ENCODE measurements at places on chromosomes 3 and 15.

GRCh38 chr3:26713091-26713490 lies 90.5 kb downstream of the LRRC3B start:
- no peak for DNase-seq

DNA sequence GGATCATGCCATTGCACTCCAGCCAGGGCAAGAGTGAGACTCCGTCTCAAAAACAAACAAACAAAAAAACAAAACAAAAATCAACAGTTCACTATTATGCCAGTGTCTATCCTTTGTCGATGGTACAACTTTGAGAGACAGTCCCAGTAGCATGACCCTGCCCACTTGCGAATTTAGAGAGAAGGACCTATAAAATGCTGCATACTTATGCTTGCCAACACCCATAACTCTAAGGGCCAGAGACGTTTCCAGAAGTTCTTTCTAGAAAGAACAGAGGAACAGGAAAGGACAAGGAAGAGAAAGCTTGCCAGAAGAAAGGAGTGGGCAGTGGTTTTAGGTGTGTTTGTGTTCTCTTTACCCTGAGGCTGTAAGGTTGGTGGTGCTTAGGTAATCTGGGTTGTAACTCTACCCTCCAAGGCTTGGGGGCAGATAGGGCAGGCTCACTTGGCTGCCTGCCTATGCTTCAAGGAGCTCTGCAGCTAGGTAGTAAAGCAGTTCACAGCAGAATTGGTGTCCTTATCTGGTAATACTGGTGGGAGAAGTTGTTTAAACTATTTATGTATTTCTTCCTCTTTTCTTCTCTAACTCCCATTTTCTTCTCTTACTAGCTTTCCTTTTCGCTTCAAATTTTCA lies 50.6 kb upstream of the SPPL2A start:
- no peak for DNase-seq

DNA sequence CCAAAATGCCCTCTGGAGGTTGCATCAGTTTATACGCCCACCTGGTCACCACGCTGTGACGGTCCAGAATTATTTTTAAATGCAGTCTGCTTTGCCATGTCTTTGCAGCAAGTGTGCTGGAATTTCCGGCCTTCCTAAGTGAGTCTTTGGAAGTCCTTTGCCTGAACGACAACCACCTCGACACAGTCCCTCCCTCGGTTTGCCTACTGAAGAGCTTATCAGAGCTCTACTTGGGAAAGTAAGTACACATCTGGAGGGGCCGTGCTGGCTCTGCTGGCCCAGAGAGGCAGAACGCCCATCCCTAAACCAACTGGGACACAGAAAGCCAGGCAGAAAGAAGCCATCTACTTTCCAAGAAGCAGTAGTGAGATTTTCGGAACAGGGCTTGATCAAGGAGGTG lies 101.8 kb downstream of the LRRK1 start:
- no peak for DNase-seq

- DNase-seq = no peak
These were observed 56.4 kb downstream of the PRKCI start for GRCh38 chr3:170278627-170279026.

DNA sequence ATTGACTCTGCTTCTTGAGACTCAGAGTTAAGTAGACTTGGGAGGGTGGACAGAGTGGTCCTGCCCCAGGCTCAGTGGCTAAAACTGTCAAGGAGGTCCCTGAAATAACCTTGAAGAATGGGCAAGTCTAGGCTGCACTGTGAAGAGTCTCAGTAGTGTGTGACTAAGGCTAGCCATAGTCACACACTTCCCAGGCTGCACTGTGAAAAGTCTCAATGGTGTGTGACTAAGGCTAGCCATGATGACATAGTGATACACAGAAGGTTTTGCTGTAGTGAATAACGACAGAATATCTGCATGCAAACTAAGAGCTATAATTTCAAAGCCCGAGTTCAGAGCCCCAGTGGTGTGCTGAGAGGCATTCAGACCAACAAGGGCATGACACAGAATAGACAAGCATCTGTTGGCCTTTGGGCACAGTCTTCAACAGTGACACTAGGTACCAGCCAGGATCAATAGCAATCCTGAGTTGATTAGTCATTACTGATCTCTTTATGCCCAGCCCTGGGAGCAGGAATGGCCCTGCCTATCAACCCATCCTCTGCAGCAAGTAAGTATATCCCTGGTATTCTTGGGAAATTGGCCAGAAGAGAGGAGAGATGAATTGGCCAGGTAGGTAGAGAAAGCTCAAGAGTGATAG lies 72.4 kb upstream of the BBX start:
- no peak for DNase-seq

GRCh38 chr15:27165590-27165989 lies 194.6 kb downstream of the GABRG3 start:
- DNase-seq = no peak

GRCh38 chr3:125123451-125124305 lies 67.9 kb upstream of the HEG1 start:
- DNase-seq = no peak

- DNase-seq = no peak
These were observed 524.6 kb downstream of the OTOL1 start for GRCh38 chr3:162021206-162021605.

DNA sequence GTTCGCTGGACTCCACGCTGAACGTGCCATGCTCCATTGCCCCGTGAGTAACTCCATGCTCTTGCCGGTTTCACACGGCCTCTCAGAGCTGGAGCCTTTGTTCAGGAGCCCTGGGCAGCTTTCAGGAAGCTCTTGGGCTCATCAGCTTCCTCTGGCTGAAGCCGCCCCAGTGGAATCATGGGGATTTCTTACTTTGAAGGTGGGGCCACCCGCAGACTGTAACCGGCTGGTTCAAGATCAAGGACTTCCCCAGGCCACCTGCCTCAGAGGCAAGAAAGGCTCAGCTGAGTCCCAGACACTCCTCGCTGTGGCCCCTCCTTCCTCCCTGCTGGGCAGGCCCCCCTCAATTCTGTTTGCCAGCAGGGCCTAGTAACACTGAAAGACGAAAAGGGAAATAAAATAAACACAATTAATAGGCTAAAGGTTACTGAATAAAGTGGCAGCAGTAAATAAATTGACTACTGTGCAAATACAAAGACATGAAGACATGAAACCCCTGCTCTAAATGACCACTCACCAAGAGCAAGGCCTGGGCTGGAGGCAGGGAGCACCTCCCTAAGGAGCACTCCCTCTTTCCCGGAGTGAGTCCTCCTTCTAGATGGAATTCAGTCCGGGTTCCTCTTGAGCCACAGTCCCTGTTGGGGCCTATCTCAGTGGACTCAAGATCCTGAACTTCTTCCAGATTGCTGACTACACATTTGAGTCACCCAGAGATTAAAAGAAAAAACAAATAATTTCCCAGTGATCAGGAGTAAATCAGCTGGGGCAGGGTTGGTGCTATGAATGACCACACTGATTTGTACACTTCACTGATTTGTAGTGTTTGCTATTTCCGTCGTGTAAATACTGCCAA lies 51.0 kb downstream of the ZDHHC19 start:
- no peak for DNase-seq

GRCh38 chr3:65080432-65080831 lies 392.6 kb upstream of the ADAMTS9 start:
- DNase-seq = no peak
